ENCODE measurements at places on chromosomes 2 and 18.

DNA sequence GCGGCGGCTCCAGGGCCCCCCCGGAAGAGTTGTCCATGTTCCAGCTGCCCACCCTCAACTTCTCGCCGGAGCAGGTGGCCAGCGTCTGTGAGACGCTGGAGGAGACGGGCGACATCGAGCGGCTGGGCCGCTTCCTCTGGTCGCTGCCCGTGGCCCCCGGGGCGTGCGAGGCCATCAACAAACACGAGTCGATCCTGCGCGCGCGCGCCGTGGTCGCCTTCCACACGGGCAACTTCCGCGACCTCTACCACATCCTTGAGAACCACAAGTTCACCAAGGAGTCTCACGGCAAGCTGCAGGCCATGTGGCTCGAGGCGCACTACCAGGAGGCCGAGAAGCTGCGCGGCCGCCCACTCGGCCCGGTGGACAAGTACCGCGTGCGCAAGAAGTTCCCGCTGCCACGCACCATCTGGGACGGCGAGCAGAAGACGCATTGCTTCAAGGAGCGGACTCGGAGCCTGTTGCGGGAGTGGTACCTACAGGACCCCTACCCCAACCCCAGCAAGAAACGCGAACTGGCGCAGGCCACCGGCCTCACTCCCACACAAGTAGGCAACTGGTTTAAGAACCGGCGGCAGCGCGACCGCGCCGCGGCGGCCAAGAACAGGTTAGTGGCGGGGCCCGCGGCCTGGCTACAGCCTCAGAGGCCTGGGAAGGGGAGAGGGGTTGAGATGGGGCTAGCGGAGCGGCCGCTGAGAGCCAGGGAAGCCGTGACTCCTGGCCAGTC, 965 bp downstream of the SIX3 start:
- no peak for DNase-seq

GRCh38 chr18:11761553-11761952, 72.5 kb downstream of the GNAL start:
- no peak for DNase-seq

GRCh38 chr2:234483568-234484251, 13.2 kb downstream of the ARL4C start:
- no peak for DNase-seq

GRCh38 chr2:233338812-233339368, 15.4 kb upstream of the DGKD start:
- DNase-seq: no peak

GRCh38 chr2:95058466-95058988, 33.0 kb downstream of the MAL start:
- no peak for DNase-seq

DNA sequence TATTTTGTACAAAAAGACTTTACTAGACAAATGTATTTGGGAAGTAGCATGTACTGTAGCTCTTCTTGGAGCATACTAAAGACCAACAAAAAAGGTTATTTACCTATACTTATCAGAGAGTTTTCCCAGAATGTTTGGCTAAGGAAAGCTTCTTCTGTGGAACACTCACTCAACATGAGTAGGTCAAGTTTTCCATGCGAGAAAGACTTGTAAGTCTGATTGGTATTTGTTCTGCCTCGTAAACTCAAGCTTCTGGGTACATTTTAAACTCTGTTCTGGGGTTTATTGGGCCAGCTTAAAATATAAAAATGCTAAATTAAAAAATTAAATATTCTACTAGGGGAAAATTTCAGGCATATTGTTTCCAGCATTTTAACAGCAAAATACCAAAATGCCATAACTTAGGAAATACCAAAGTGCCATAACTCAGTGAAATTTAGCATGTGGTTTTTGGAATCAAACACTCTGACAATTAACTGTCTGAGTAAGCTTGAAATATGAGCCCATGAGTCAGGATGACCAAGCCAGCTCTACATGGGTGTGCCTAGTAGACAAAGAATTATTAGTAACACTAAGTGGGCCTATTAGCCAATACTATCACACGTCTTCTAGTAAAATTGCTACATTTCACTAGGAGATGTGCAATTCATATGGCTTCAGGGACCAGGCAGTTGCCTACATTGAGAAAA, 47.3 kb upstream of the SERPINE2 start:
- DNase-seq: no peak

DNA sequence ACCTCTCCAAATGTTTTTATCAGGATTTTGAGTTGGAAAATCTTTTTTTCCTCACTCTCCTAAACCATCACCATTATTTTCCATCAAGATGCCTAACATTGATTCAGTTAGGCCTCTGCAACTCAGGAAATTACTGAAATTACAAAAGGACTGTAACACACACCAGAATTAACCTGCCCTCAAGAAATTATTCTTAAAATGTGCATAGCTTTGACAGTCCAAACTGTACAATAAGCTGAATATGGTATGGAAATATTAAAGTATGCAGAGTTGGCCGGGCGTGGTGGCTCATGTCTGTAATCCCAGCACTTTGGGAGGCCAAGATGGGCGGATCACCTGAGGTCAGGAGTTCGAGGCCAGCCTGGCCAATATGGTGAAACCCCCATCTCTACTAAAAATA, 50.2 kb upstream of the PHLPP1 start:
- DNase-seq: no peak

- DNase-seq: no peak
Measured at GRCh38 chr2:169709981-169710380, 15.7 kb downstream of the PHOSPHO2 start.

DNA sequence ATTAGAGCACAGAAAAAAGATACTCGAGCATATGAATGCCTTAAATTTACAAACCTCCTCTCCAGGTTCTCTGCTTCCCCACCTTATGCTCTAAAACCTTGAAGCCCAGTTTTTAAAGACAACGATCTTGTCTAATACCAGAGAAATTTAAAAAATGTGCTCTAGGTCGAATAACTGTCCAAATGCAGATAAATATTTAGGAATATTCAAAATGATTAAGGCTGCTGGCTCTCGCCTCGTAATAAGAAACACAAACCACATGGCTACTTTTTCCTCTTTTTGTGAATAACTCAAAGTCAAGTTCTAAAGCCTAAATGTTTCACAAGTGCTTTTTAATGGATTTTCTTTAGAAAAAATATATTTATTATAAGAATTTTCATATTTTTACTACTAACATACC, 101.3 kb downstream of the SATB2 start:
- DNase-seq: no peak

- no peak for DNase-seq
Measured at GRCh38 chr2:68918497-68918896, 34.2 kb downstream of the GKN2 start.

- DNase-seq: no peak
Measured at GRCh38 chr2:98637401-98638147, 29.2 kb downstream of the UNC50 start.

GRCh38 chr2:99377879-99378278, 40.7 kb downstream of the EIF5B start:
- no peak for DNase-seq

- no peak for DNase-seq
Measured at GRCh38 chr2:161139098-161139987, 20.9 kb upstream of the TANK start.

DNA sequence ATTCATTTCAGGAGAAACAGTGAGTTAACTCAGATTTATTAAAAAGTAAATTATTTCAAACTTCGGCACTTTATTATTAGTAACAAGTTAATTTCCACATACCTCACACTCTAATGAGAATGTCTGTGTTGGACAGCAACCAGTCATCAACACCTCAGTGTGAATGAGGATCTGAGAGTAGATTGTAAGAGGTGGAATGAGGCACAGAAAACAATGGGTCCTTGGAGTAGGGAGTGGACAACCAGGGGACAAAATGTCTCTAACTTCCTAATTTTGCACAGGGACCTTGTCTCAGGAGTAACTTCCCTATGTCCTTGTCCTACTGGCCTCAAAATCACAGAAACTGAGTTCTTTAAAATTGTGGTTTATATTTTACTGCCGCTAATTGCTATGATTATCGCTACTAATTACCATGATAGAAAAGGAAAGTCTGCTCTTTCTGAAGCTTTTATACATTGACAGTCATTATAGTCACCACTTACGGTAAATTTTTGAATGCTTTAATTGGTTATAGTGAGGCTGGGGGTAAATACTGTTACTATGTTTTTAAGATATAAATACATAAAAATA, 82.2 kb upstream of the LRPPRC start:
- DNase-seq: no peak

GRCh38 chr2:10405448-10405847, 42.7 kb downstream of the ODC1 start:
- DNase-seq: no peak

GRCh38 chr18:76686737-76687231, 135.6 kb upstream of the ZNF236 start:
- DNase-seq: peak; percentile 24

DNA sequence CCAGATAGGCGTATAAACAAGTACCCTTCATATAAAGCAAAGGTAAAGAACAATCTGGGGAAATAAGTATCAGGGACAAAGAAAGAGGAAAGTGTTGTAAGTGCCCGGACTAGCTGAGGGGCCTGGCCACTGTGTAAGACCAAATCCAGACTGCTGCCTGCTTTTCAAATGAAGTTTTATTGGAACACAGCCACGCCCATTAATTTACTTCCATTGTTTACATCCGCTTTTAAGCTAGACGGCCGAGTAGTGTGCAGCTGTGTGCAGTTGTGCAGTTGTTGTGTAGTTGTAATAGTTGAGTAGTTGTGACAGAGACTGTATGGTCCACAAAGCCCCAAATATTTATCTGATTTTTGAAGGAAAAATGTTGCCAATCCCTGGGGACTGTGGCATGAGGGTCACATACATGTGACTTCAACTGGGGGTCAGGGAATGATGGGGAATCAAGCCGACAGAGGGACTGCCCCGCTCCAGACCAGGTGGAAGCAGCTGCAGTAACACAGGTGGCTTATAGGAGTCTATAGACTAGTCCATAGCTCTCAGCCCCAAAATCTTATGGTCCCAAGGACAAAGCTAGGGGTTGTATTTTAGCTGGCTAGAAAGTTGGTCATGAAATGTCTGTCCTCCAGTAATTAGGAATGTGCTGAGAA, 30.0 kb downstream of the FHL2 start:
- DNase-seq: no peak

- no peak for DNase-seq
Measured at GRCh38 chr2:32591669-32592463, 36.0 kb upstream of the TTC27 start.

GRCh38 chr2:238305092-238305862, 15.0 kb upstream of the TRAF3IP1 start:
- no peak for DNase-seq

DNA sequence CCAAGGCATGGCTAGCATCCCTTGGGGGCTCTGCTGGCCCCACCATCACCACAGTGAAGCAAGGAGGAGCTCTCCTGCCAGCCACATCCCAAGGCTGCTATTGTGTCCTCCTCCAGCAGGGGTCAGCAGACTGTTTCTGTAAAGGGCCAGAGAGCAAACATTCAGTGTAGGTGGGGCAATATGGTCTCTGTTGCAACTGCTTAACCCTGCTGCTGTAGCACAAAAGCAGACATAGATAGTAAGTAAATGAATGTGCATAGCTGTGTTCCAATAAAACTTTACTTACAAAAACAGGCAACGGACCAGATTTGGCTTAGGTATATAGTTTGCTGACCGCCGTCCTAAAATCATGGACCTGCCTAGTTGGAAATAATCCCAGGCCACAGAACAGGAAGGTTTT, 36.4 kb upstream of the ZBTB7C start:
- DNase-seq: peak; percentile 57

GRCh38 chr2:10538224-10538894, 90.2 kb upstream of the ODC1 start:
- DNase-seq: no peak

DNA sequence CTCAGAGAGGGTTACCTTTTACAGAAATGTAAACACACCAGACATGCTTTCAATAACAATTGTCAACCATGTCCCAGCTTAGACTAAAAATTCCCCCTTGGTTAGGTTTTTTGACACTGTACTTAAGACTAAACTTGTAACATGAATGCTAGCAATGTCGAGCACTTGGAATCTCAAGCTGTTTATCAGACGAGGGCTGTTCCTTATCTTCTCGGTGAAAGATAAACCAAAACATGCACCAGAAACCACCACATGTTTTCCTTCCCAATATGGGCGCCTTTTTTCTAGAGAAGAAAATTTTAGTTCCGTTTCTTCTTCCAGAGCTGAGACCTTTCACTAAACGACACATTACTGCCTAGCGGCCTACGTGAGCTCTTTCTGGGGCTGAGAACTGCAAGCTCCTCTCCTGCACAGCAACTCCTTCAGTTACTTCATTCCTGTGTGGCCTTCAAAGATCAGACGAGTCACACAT, 42.4 kb upstream of the ACKR3 start:
- no peak for DNase-seq

- DNase-seq: no peak
Measured at GRCh38 chr2:103402944-103403343, 641.1 kb downstream of the TMEM182 start.

GRCh38 chr2:238925816-238926521, 78.1 kb downstream of the TWIST2 start:
- no peak for DNase-seq

DNA sequence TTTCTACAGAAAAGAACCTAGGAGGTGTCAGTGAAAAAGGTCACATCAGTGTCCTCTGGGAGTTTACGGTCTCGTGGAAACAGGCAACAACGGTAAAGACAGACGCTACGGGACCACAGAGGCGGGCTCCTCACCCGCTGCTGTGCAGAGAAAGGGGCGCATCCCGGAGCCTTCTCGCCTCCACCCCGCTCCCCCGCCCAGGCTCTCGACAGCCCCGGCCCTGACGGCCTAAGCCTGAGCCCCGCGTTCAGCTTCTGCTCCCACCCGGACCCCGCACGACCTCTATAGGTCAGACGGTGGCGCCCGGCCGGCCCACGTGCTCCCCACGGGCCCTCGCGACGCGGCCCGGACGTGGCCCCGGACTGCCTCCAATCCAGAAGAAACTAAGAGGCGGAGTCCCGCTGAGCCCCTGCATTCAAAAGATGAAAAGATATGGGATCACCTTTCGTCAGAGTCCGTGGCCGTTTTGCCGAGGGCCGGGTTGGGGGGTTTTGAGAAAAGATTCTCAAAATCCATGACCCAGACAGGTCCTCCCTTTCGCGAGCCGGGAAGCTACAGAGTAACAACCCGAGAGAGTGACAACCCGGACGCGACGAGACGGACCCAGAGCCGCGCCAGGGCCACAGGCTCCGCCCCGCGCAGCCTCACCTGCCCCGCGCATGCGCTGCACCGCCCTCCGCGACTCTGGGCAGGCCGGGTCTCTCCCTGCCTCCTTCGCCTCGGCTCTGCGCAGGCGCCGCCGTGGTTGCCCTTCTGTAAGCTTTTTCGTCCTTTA, at the start of gene ZC3H8:
ZC3H8 (minus strand) TSS at position 577 of the 775 bp plus-strand sequence; CDS start at position 516, 61 bp downstream.
- DNase-seq: peak; percentile 91

GRCh38 chr2:134973241-134974138, 54.9 kb downstream of the CCNT2 start:
- DNase-seq: no peak

Measured in progenitor cell of endocrine pancreas (in vitro differentiated cells).